ENCODE measurements at places on chromosomes 16 and 17.

GRCh38 chr17:2064980-2065785 lies 10.3 kb downstream of the HIC1 start:
- no peak for DNase-seq

DNA sequence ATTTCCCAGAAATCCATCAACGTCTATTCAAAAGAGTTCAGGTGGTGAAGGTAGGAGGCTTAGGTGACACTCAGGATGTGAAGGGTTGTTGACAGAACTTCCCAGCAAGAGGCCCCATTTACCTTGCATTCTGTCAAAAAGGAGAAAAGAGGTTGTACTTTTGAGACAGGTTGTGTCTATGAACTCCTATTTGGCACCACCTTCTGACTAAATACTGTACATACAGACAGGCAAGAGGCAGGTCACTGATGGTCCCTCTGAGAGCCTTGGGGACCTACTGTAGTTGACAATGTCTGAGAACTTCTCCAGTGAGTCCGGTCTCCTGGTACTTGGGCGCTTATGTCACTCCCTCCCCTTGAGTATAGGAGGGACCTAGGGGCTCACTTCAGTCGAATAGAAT lies 479.3 kb upstream of the ZFHX3 start:
- DNase-seq, result no peak

- DNase-seq, result no peak
Observed at GRCh38 chr17:55440391-55440790, 18.8 kb upstream of the MMD start.

DNA sequence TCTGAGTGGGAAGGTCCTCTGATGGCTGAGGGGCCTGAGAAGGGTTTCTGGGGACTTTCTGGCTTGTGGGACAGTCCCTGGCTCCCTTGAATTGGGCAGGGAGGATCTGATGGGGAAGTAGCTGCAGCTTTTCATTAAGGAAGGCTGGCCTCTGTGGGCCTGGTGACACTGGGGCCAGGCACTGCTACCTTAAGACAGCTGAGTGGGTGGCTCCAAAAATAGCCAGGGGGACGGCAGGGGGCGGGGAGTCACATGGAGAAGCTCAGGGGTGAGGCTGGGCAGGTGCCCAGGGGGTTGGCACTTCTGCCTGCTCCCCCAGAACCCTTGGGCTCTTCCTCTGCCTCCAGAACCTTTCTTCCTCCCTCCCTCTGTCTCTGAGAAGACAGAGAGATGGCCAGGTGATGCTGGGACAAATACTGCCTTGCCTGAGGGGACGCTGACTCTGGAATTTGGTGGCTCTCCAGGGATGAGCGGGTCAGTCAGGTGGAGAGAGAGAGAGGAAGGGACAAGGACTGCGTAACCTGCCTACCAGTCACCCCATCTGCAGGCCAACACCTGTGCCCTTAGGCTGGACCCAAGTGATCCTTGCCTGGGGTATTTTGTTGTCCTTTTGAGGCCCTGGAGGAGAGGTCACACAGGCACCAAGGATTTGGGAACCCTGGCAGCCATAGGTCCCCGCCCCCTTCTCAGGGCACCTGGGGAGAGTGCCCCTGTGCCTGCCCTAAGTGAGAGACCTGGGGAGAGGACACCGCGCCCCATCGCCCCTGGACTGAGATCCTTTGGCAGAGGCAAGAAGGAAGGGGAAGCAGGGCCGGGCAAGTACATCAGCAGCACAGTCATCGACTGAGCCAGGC lies 1.7 kb upstream of the SGCA start:
- no peak for DNase-seq

DNA sequence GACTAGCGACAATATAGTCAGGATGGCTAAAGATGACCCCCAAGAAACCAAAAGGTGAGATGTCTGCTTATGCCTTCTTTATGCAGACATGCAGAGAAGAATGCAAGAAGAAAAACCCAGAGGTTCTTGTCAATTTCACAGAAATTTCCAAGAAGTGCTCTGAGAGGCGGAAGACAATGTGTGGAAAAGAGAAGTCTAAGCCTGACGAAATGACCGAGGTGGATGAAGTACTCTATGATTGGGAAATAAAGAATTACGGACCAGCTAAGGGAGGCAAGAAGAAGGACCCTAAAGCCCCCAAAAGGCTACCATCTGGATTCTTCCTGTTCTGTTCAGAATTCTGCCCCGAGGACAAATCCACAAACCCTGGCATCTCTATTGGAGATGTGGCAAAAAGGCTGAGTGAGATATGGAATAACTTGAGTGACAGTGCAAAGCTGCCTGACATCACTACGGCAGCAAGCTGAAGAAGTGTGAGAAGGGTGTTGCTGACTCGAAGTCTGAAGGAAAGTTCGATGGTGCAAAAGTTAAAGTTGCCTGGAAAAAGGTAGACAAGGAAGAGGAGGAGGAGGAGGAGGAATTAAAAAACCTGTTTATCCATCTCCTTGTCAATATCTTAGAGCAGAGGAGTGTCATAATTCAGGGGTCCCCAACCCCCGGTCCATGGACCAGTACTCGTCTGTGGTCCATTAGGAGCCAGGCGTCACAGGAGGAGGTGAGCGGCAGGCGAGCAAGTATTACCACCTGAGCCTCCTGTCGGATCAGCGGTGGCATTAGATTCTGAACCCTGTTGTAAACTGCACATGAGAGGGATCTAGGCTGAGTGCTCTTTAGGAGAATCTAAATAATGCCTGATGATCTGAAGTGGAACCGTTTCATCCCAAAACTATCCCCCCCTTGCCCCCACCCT lies 25.1 kb upstream of the ADGRG1 start:
- no peak for DNase-seq

DNA sequence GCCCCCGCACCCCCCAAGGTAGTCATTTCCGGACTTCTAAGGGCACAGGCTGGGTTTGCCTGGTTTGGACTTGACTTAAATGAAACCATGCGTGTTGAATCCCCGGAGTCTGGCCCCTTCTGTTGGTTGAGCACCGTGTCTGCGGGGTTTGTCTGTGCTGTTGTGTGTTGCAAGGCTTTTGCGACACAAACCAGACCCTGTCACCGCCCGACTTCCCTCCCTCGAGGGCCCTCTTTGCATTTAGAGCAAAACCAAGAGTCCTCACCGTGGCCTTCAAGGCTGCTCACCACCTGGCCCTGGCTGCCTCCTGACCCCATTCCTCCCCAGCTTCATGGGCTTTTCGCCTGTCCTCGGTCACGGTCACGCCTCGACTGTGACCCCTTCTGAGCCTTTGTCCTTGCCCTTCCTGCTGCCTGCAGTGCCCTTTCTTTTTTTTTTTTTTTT lies 7.4 kb downstream of the CRISPLD2 start:
- no peak for DNase-seq

GRCh38 chr16:87550495-87550961 lies 51.8 kb upstream of the JPH3 start:
- peak; percentile 19 for DNase-seq

DNA sequence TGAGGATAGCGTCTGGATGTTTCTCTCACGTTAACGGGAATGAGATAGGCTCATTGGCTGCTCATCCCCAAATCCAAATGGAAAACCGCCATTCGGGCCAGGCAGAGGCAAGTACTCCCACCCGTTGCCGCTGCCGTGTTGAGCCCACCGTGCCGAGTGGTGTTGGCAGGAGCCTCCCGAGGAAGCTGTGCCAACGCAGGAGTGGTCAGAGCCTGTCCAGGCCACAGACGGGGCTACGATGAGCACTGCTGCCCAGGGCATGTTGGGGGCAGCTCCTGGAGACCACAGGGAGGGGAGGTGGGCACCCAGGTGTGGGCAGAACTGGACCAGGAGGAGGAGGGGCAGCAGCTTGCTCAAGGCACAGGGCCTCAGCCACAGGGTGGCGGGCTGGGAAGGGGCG lies 72.0 kb downstream of the KLHDC4 start:
- DNase-seq, result no peak

- no peak for DNase-seq
Observed at GRCh38 chr17:69959283-69959682, 115.7 kb upstream of the KCNJ16 start.

DNA sequence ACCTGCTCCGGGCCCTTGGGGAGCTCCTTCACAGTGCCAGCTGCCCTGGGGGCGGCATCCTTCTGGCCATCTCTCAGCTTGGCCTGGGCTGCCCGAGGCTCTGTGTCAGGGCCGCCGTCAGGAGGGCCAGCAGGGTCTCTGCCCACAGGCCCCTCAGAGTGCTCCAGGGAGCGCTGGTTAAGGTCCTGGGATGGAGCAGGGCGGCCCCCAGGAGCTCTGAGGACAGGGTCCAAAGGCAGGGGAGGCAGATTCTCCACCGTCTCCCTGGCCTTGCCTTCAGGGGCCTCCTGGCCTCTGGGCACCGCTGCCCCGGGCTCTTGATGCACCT lies 7.2 kb downstream of the NDUFAF8 start:
- DNase-seq, result no peak

- DNase-seq, result no peak
Observed at GRCh38 chr17:79850571-79851460, 11.6 kb upstream of the CBX4 start.

- DNase-seq, result no peak
Observed at GRCh38 chr17:2065949-2066400, 11.1 kb downstream of the HIC1 start.

DNA sequence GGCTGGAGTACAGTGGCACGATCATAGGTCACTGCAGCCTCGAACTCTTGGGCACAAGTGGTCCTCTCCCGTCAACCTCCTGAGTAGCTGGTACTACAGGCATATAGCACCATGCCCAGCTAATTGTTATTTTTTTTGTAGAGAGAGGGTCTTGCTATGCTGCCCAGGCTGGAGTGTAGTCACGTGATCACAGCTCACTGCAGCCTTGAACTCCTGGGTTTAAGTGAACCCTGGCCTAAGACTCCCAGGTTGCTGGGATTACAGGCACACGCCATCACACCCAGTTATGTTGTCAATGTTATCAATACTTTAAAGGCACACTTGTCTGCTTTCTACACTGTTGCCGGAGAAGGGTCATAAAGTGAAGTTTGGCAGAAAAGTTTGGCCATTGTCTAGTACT lies 22.0 kb upstream of the LASP1NB start:
- DNase-seq, result no peak

DNA sequence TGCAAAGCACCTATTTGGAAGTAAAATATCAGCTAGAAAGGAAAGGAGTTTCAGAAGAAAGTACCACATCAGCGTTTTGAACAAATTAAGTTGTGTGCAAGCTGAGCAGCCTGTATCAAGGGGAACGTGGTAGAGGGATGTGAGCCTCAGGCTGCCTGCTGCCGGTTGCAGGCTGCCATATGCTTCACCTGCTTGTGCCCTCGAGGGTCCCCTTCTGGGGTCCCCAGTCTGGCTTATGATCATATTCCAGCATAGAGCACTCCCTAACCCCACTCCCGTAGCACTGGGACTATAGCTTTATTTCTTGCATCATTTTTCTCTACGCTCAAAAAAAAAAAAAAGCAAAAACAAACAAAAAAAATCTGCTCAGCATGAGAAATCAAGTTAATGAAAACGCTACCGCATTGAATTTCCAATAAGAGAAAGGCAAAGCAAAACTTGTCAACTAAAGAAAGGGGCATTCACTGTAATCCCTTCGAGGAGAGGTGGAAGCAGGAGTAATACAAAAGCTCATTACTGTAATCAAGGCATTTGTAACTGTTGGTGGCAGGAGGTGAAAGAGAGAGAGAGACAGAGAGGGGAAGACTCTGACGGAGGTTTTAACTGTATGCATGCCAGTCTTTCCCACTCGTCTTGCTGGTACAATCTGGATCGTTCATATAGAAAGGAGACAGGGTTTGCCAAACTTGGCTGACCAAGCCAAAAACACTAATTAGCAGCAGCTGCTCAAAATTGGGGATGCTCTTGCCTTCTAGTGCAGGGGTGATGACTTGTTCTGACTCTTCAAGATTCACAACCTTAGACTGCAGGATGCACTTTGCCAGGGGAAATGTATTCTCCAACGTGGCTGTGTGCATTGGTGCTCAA lies 258.2 kb upstream of the HSBP1 start:
- no peak for DNase-seq

DNA sequence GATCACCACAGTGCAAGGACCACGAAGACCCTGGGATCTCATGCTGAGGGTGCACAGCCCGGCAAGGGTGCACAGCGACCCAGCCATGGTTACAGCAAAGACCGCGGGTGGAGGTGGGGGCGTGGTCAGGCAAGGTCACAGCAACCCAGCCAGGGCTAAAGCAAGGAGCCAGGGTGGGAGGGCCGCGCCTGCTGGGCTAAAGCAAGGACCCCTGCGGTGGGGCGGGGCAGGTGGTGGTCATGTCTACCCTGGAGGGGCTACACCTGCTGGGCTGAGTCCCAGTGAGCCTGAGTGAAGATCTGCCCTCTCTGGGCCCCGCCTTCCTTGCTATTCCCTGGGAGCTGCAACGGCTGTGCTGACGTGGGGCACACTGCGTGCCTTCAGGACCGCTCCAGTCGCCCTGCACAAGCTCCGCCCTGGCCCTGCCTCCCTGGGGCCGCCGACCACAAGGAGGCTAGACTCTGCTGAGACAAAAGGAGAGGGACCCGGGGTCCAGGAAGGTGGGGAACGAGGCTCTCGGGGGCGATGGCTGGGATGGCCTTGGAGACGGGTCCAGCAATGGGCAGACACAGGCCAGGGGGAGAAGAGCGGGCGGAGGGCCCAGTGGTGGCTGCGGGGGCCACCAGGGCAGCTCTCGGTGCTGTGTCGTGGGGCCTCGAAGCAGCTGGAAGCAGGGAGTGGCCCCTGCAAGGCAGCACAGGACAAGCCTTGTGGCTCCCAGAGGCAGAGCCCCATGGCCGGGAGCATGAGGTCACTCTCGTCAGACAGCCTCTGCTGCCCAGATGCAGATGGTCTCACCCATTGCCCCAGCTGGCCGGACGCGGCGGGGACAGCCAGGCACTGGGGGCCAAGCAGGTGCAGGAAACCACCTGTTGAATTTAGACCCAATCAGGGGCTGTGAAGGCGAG lies 52.8 kb downstream of the CBFA2T3 start:
- no peak for DNase-seq

DNA sequence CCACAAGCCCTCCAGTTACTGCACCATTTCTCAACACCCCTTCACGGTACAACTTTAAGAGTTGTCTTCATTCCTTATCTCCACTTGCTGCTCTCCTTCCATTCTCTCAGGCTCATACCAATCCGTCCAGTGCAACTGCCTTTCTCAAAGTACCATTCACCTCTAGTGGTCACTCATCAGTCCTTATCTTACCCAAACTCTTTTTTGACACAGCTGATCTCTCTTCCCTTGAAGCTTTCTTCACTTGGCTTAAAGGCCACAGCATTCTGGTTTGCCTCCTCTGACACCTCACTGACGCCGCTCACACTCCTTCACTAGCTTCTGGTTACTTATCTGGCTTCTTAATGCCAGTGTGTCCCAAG lies 24.9 kb downstream of the UBE2G1 start:
- DNase-seq, result no peak

DNA sequence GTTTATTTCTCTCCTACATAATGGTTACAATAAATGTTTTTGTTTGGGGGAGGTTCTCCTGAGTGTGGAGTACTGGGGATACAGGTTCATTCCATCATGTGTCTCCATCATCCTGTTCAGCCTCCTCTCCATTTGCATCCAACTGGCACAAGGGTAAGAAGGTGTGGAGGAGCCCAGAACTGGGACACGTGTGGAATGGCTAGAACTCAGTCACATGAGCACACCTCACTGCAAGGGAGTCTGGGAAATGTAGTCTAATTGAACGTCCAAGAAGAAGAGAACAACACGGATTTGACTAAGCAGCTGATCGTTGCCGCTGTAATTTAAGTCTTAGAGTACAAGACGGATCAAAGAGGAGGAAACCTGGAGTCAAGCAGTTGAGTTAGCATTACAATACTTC lies 6.1 kb downstream of the OR1A1 start:
- DNase-seq, result no peak

- no peak for DNase-seq
Observed at GRCh38 chr16:27642756-27643155, 92.8 kb downstream of the KATNIP start.

GRCh38 chr16:75206749-75207451 lies at the start of gene CTRB2:
Gene CTRB2 (minus strand): TSS chr16:75207161. CDS start chr16:75207141, 20 bp downstream.
- DNase-seq, result no peak

- DNase-seq, result no peak
Observed at GRCh38 chr16:49698931-49699840, 156.7 kb downstream of the ZNF423 start.

GRCh38 chr17:82414548-82415281 lies 3.4 kb upstream of the HEXD start:
- peak; percentile 47 for DNase-seq
